Breast epithelium (tissue), 4 donors: ENCODE measurements at places on chromosomes 7 and 10.

- no peak overlapping the region for H3K27ac ChIP-seq
- H3K4me3 ChIP-seq, result no peak overlapping the region
- no peak for DNase-seq
- H3K36me3 ChIP-seq, result no peaks in the 10 kb centered on the region
Measured at GRCh38 chr7:156625580-156625979, 15.0 kb upstream of the RNF32 start.

GRCh38 chr7:36564489-36564888 lies 159.8 kb downstream of the AOAH start:
- no peak overlapping the region for H3K27ac ChIP-seq
- H3K4me1 ChIP-seq, result no peaks in the 10 kb centered on the region
- no peaks in the 10 kb centered on the region for H3K36me3 ChIP-seq
- H3K4me3 ChIP-seq, result no peak overlapping the region
- DNase-seq, result no peak

DNA sequence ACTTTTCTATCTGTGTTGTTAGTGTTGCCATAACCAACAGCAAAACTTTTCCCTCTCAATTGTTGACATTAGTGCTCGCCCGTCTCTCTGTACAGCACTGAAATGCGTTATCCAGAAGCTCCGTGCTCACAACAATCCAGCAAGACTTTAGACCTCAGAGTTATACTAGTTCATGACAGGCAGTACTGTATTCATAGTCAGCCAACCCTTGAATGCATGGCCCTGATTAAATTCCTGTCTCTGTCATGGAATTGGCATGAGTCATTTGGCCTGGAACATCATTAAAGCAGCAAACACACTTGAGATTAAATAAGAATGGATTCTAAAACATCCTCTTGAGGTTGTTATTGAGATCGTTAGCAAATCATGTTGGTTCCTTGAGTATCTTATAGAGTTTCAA lies 405.5 kb upstream of the C7orf33 start:
- DNase-seq, result no peak
- no peaks in the 10 kb centered on the region for H3K27me3 ChIP-seq
- H3K36me3 ChIP-seq, result no peaks in the 10 kb centered on the region
- H3K4me3 ChIP-seq, result no peak overlapping the region
- no peaks in the 10 kb centered on the region for H3K4me1 ChIP-seq
- no peak overlapping the region for H3K27ac ChIP-seq

GRCh38 chr10:5894873-5895272 lies 4.8 kb downstream of the FBH1 start:
- no peak overlapping the region for H3K4me3 ChIP-seq
- H3K36me3 ChIP-seq, result no peaks in the 10 kb centered on the region
- no peak for DNase-seq
- H3K27ac ChIP-seq, result no peak overlapping the region
- peaks cover 3% of the 10 kb centered on the region for H3K4me1 ChIP-seq

GRCh38 chr10:23439961-23440889 lies 1.4 kb downstream of the OTUD1 start:
- no peaks in the 10 kb centered on the region for H3K27me3 ChIP-seq
- H3K27ac ChIP-seq, result peak overlapping the region; percentile 97
- no peaks in the 10 kb centered on the region for H3K36me3 ChIP-seq
